ENCODE measurements at places on chromosomes 2 and 18.

DNA sequence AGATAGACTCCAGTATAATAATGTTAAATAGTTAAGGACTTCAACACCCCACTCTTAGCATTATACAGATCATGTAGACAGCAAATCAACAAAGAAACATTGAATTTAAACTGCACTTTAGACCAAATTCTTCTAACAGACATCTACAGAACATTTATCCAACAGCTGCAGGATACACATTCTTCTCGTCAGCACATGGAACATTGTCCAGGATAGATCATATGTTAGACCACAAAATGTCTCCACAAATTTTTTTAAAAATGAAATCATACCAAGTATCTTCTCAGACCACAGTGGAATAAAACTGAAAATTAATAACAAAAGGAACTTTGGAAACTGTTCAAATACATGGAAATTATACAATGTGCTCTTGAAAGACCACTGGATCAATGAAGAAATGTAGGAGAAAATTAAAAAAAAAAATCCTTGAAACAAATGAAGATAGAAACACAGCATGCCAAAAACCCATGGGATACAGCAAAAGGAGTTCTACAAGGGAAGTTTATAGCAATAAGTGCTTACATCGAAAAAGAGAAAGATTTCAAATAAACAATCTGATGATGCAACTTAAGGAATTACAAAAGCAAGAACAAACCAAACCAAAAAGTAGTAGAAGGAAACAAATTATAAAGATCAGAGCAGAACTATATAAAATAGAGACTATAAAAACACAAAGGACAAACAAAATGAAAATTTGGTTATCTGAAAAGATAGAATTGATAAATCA lies 12.3 kb upstream of the SPP2 start:
- H3K36me3 ChIP-seq: peaks cover 2% of the 10 kb centered on the region
- no peaks in the 10 kb centered on the region for H3K27me3 ChIP-seq
- no peak overlapping the region for H3K27ac ChIP-seq

GRCh38 chr2:44778671-44779476 lies 162.6 kb upstream of the SIX3 start:
- peaks cover 4% of the 10 kb centered on the region for H3K4me1 ChIP-seq
- H3K27me3 ChIP-seq: no peaks in the 10 kb centered on the region
- peaks cover 2% of the 10 kb centered on the region for H3K36me3 ChIP-seq
- peak overlapping the region; percentile 31 for H3K4me3 ChIP-seq
- no peak overlapping the region for H3K27ac ChIP-seq

DNA sequence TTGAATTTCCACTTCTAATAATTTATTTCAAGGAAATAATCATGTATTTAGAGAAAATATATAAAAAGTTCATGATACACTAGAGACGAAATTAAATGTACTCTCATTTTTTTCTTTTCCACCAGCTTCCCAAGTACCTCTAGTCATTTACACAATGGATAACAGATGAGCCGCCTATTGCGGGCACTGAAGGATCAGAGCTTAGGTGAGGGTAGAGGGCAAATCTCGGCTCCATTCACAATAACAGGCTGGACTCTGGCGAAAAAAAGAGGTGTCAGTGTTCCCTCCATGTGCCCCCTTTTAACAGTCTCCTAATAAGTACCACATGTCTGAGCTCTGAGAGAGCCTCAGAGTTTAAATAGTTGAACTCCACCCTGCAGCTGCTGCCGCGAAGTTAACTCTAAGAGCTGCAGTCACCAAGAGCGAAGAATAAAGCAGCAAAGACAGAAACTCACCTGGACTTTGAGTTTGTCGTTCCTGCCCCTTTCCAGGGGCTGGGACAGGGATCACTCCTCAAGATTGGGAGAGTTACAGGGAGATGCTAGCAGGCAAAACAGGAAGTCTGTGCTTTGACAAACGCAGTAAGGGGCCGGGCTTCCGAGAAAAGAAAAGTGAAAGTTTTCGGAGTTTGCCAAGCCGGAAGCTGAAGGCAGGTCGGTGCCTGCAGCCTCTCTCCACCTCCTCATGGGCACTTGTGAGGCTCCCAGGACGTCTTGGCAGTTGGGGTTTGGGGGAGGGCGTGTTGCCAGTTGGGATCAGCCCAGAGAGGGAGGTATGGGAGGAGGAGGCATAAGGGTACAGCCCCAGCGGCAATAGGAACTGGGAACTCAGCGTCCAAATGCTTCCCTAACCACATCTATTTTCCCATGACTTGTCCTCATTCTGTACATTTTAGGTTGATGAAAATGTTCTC lies at the start of gene SP110:
Gene SP110 (minus strand): TSS at position 566 of the 913 bp plus-strand sequence. CDS start 3,057 bp downstream, outside the sequence.
- peak within 1 kb of the TSS; percentile 98 for H3K4me3 ChIP-seq
- H3K4me1 ChIP-seq: peaks cover 50% of the 10 kb centered on the region
- DNase-seq: peak; percentile 60
- H3K27ac ChIP-seq: peak within 1 kb of the TSS; percentile 97
- peaks cover 11% of the 10 kb centered on the region for H3K36me3 ChIP-seq
- H3K27me3 ChIP-seq: no peaks in the 10 kb centered on the region

DNA sequence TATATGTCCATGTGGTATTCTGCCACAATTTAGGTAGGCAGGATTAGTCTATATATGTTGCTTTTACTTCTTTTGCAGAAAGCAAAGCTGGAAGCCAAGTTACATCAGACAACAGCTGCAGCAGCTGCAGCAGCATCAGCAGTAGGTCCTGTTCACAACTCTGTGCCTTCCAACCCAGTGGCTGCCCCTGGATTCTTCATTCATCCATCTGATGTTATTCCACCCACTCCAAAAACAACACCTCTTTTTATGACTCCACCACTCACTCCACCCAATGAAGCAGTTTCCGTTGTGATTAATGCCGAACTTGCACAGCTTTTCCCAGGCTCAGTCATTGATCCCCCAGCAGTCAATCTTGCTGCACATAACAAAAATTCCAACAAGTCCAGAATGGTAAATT lies 107.6 kb downstream of the BIRC6 start:
- H3K4me3 ChIP-seq: no peak overlapping the region
- peaks cover 8% of the 10 kb centered on the region for H3K36me3 ChIP-seq
- H3K27me3 ChIP-seq: no peaks in the 10 kb centered on the region

DNA sequence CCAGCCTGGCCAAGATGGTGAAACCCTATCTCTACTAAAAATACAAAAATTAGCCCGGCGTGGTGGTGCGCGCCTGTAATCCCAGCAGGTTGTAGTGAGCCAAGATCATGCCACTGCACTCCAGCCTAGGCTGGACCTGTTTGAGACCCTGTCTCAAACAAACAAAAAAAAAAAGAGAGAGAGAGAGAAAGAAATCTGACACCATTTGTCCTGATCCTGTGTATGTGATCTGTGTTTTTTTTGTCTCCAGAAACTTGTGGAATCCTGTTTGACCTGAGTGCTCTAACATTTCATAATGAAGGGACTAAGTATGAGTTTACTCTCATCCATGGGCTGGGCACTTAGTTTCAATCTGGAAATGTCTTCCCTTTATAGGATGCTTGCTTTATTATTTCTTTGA lies 6.4 kb upstream of the ITPRIPL1 start:
- H3K27ac ChIP-seq: peak overlapping the region; percentile 60
- no peak for DNase-seq
- peak overlapping the region; percentile 55 for H3K4me3 ChIP-seq
- H3K27me3 ChIP-seq: no peaks in the 10 kb centered on the region
- peaks cover 41% of the 10 kb centered on the region for H3K4me1 ChIP-seq

DNA sequence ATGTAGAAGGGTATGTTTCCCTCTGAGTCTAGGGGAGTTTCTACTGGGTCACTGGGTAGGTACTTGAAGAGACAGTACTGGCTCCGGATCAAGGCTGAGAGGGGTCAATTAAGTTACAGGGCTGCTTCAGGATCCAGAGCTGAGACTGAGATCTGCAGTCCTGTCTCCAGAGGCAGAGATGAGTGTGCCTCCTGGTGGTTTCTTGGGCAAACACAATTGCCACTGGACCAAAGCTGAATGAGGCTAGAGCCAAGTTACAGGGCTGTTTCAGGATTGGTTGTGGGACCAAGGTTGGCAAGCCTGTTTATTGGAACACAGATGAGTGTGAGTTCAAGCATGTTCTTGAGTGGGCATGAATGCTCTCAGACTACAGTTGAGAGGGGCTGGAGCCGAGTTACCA lies 157.9 kb downstream of the ADCYAP1 start:
- no peak overlapping the region for H3K4me3 ChIP-seq
- H3K27me3 ChIP-seq: no peaks in the 10 kb centered on the region
- H3K36me3 ChIP-seq: no peaks in the 10 kb centered on the region
- H3K27ac ChIP-seq: no peak overlapping the region

DNA sequence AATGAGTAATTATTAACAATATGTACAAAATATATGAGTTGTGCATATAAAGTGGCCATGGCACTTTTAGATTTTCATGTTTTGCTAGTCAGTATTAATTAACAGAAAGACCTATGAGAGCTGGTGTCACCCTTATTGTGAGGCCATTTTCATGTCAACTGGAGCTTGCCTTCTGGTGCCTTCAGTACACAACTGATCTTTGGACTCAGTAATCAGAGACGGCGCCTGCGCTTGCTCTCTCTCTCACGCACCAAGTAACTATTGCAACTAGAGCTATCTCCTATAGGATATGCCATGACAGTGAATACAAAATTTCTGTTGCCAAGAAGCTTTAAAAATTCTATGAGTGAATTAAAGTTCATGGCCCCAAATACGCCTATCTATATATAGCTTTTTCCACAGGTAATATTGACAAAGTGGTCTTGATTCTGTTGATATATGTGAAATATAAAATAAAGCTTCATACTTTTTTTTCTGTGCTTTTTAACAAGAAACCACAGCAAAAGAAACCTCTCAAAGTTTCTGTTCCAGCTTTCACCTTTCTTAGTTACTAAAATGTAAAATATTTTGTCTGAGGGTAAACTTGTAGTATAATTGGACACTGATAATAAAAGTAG lies 2.9 kb downstream of the SERTAD2 start:
- no peak overlapping the region for H3K4me3 ChIP-seq
- no peak for DNase-seq
- no peaks in the 10 kb centered on the region for H3K36me3 ChIP-seq
- H3K27me3 ChIP-seq: no peaks in the 10 kb centered on the region
- H3K4me1 ChIP-seq: peaks cover 32% of the 10 kb centered on the region
- H3K27ac ChIP-seq: no peak overlapping the region

Data from T-helper 17 cell (primary cell).